ENCODE measurements at places on chromosomes 7 and 10.

- no peak for DNase-seq
These were observed 147.1 kb downstream of the RGS10 start for GRCh38 chr10:119395280-119396007.

DNA sequence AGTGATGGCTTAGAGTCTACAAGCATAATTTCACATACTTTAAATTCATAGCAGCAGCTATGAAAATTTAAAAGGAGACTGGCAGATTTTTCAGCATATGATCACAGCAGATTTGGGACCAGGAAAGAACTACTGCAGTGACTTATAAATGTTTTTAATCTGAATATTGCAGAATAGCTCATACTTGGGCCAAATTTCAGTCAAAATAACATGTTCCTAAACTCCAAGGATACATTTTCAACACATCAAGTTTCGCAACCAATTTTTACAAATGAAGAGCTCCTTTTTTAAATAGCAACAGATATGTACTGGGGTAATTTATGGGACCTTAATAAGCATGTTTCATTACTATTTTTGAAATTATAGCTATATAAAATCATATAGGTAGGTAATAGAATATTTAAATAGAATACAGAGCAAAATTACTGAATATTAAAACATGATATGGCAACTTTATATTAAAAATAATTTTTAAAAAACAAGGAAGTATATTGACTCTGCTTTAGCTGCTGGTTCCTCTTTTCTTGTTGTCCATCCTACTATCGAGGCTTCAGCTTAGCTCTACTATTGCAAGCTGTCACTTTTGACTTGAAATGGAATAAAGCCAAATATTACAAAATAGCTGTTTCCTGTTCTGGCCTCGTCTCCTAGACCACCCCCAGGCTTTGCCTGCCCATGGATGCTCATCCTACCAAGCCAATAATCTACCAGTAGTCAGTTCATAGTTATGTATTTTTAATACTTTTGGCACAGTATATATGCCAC lies 123.1 kb downstream of the NRBF2 start:
- DNase-seq = no peak

GRCh38 chr7:4144811-4145510 lies 537.1 kb upstream of the FOXK1 start:
- DNase-seq = no peak

DNA sequence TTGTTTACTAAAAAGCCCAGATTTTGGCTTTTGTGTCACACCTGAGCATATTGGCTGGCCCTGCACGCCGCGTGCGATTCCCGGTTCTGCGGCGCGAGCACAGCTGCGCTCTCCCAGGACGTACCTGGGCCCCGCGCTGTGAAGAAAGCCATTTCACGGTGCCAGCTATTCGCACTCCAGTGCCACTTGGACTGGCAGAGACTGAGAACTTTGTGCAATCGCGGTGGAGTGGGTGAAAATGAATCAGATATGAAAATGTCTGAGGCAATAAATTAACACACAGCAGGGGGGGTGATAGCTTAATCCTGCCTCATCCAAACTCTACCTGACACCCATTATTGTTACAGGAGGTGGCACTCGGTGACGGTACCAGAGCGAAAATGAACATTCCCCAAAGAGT lies 330.1 kb upstream of the MGMT start:
- no peak for DNase-seq

- DNase-seq = no peak
These were observed 38.4 kb downstream of the SVIL start for GRCh38 chr10:29596356-29596755.

- DNase-seq = no peak
These were observed 70.1 kb downstream of the RNF133 start for GRCh38 chr7:122628651-122629411.

GRCh38 chr10:125343118-125343925 lies 183.0 kb upstream of the CTBP2 start:
- peak; percentile 42 for DNase-seq

GRCh38 chr10:23157691-23158369 lies 34.3 kb upstream of the PTF1A start:
- DNase-seq = peak; percentile 38

DNA sequence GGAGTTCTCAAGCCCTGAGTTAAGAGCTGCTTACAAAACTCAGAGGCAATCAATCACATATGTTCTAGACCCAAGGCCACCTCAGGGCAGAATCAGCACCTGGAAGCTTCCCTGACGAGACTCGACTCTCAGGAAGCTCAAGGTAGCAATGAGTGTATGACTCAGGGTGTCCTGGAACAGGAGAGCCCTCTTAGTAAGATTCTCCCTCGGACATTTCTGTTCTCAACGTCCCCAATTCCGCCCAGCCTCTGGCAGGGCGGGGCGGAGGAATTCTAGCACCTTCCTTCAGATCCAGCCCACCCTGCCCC lies 39.6 kb upstream of the PROSER2 start:
- DNase-seq = peak; percentile 45

DNA sequence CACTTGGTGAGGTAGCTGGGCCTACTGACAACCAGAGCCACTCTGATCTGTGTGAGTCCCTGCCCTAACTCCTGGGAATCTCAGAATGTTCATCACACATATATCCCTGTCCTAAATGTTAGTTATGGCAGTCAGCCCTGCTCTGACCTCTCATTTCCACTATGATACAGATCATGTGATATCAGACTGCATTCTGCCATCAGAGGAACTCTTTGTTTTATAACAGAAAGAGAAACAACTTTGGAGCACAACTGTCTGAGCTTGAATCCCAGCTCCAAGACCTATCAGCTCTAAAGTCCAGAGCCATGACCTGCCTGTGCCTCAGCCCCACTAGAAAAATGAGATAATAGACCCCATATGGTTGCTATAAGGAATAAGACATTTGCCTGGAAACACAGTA lies 54.6 kb upstream of the ABCB4 start:
- no peak for DNase-seq

DNA sequence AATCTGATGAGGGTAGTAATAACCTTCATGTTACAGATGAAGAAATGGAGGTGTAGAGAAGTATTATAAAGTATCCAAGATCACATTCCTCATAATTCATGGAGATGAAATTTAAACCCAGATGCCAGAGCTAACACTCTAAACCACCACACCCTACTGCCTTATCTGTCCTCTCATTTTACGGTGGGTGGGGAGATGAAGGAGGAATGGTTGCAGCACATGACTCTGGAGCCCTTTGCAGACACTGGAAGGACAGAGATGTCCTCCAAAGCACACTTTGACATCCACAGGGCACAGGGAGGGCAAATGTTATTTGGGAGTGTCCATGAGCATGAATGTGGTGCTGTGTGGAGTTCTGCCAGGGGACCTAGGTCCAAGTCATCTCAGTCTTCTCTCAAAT lies 1.1 kb downstream of the PLEKHS1 start:
- DNase-seq = no peak

DNA sequence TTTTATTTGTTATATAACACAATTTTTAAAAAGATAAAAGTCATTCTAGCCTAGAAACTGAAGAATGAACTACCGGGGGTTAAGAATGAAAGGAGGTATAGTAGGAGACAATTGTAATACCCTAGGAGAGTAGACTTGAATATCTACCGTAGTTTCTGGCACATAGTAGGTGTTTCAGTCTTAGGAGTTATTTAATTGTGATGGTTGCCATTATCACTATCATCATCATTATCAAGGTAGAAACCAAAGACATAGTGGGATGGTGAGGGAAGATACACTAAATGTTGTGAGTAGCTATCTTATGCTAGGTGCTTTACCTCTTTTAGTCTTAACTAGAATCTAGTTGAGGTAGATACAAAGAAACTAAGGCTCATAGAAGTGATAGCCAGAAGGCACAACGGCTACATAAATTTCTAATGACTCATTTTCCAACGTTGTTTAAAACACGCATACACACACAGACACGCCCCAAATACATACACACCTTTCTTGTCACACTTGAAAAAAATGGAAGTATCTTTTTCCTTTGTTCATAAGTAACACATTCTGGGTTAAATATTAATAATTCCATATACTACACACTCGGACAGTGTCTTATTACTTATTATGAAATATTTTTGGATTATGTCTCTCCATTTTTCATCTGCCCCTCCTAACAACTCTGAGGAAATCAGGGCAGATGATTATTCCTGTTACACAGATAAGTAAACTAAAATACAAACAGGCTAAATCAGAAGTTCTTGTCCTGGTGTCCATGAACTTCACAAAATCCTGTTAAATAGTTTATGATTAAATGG lies 2.0 kb upstream of the ANLN start:
- peak; percentile 17 for DNase-seq

DNA sequence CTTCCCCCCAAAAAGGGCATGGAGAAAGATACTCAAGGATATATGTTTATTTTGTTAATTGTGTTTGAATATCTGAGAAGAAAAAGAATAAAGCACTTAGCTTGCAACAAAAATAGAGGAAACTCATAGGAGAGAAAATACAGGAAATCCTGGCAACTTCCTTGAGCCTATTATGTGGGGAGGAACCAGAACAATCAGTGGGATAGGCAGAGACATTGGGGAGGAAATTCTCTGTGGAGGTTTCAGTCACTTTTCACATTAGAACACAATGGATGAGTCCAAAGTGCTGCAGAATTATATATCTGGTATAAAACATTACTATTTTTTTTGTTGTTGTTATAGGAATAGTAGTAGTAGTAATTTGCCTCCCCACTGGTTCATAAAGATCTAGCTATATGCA lies 240.1 kb downstream of the THSD7A start:
- no peak for DNase-seq

- no peak for DNase-seq
These were observed 197.5 kb downstream of the C7orf25 start for GRCh38 chr7:42714356-42714755.

- DNase-seq = no peak
These were observed 75.3 kb upstream of the CC2D2B start for GRCh38 chr10:95832216-95833041.

All from RWPE1 (cell line).